ENCODE measurements at places on chromosomes 3 and 15. TPM values are rescaled to one million over a fixed set of nuclear protein-coding genes. Genes with fewer than 3 reads are reported as not detected.

The COX17 gene
- total RNA-seq: 57.6 TPM

- no peaks in the 10 kb centered on the region for H3K27me3 ChIP-seq
- no peak overlapping the region for H3K4me3 ChIP-seq
- peak overlapping the region; percentile 40 for H3K27ac ChIP-seq
- DNase-seq: no peak
- H3K4me1 ChIP-seq: no peaks in the 10 kb centered on the region
- H3K36me3 ChIP-seq: peaks cover 87% of the 10 kb centered on the region
Measured at GRCh38 chr3:196063456-196063855, 18.4 kb downstream of the TFRC start.

The IQCF5 gene
- not detected for total RNA-seq

- peak overlapping the region; percentile 96 for H3K27ac ChIP-seq
- H3K36me3 ChIP-seq: no peaks in the 10 kb centered on the region
- H3K4me1 ChIP-seq: peaks cover 42% of the 10 kb centered on the region
- peak overlapping the region; percentile 70 for H3K4me3 ChIP-seq
- DNase-seq: peak; percentile 97
- H3K27me3 ChIP-seq: no peaks in the 10 kb centered on the region
Measured at GRCh38 chr15:33068511-33068990, 126.0 kb downstream of the FMN1 start.

GRCh38 chr3:71916747-71917369 lies 131.9 kb upstream of the PROK2 start:
- no peak overlapping the region for H3K27ac ChIP-seq
- no peak overlapping the region for H3K4me3 ChIP-seq
- DNase-seq: no peak
- H3K4me1 ChIP-seq: no peaks in the 10 kb centered on the region
- no peaks in the 10 kb centered on the region for H3K36me3 ChIP-seq

GRCh38 chr3:133106169-133106568 lies 68.0 kb downstream of the TMEM108 start:
- no peak overlapping the region for H3K4me3 ChIP-seq
- H3K4me1 ChIP-seq: no peaks in the 10 kb centered on the region
- no peak for DNase-seq

The IFT80 gene
- 59.4 TPM for total RNA-seq

The NOX5 gene
- total RNA-seq: 1.5 TPM

GRCh38 chr3:160205606-160206005 lies 19.6 kb upstream of the C3orf80 start:
- H3K27ac ChIP-seq: no peak overlapping the region
- H3K36me3 ChIP-seq: no peaks in the 10 kb centered on the region
- no peaks in the 10 kb centered on the region for H3K4me1 ChIP-seq
- H3K4me3 ChIP-seq: no peak overlapping the region
- no peak for DNase-seq
- H3K27me3 ChIP-seq: no peaks in the 10 kb centered on the region

- H3K4me1 ChIP-seq: no peaks in the 10 kb centered on the region
- no peak overlapping the region for H3K4me3 ChIP-seq
- no peaks in the 10 kb centered on the region for H3K36me3 ChIP-seq
- no peak for DNase-seq
- no peak overlapping the region for H3K27ac ChIP-seq
- no peaks in the 10 kb centered on the region for H3K27me3 ChIP-seq
Measured at GRCh38 chr3:135731546-135731945, 234.0 kb upstream of the PPP2R3A start.

GRCh38 chr15:42131826-42132806 lies 24.3 kb downstream of the PLA2G4F start:
- 0 out of 2 replicates have a peak, but pooled peaks cover 7% of the 10 kb centered on the region for H3K4me1 ChIP-seq
- DNase-seq: no peak

DNA sequence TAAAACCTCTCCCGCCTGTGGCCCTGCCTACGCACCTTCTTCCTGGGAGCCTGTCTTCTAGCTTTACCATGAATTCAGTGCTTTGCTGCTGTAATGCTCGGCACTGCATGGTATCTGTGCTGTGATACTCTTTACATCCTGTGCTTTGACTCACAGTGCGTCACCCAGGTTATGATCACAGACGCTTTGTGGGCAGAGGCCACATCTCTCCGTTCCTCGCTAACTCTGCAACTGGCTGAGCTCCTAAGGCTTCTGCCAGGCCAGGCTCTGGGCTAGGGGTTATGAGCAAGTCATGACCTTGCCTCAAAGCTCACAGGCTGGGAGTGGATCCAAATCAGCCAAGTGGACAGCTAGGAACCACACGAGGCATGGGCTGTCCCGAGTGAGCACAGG lies 23.2 kb downstream of the SPTBN5 start:
- no peak overlapping the region for H3K4me3 ChIP-seq
- no peaks in the 10 kb centered on the region for H3K27me3 ChIP-seq
- H3K4me1 ChIP-seq: no peaks in the 10 kb centered on the region
- no peak for DNase-seq

- no peaks in the 10 kb centered on the region for H3K36me3 ChIP-seq
- no peaks in the 10 kb centered on the region for H3K27me3 ChIP-seq
- H3K4me1 ChIP-seq: no peaks in the 10 kb centered on the region
- no peak overlapping the region for H3K4me3 ChIP-seq
- DNase-seq: no peak
Measured at GRCh38 chr3:117355566-117355965, 646.0 kb downstream of the TUSC7 start.

- H3K4me1 ChIP-seq: peaks cover 27% of the 10 kb centered on the region
- DNase-seq: peak; percentile 97
- H3K27ac ChIP-seq: peak overlapping the region; percentile 49
- no peaks in the 10 kb centered on the region for H3K27me3 ChIP-seq
Measured at GRCh38 chr3:194212845-194213331, 76.9 kb downstream of the HES1 start.

The ADIPOQ gene
- not detected for total RNA-seq

GRCh38 chr3:185935465-185936272 lies 2.1 kb downstream of the TRA2B start:
- H3K4me1 ChIP-seq: peaks cover 64% of the 10 kb centered on the region
- H3K27me3 ChIP-seq: no peaks in the 10 kb centered on the region
- peaks cover 50% of the 10 kb centered on the region for H3K36me3 ChIP-seq
- H3K4me3 ChIP-seq: peak overlapping the region; percentile 98
- peak overlapping the region; percentile 95 for H3K27ac ChIP-seq
- DNase-seq: no peak

- H3K4me1 ChIP-seq: no peaks in the 10 kb centered on the region
- no peaks in the 10 kb centered on the region for H3K36me3 ChIP-seq
- H3K27me3 ChIP-seq: no peaks in the 10 kb centered on the region
- H3K4me3 ChIP-seq: no peak overlapping the region
Measured at GRCh38 chr15:54839379-54839778, 357.4 kb downstream of the RSL24D1 start.

DNA sequence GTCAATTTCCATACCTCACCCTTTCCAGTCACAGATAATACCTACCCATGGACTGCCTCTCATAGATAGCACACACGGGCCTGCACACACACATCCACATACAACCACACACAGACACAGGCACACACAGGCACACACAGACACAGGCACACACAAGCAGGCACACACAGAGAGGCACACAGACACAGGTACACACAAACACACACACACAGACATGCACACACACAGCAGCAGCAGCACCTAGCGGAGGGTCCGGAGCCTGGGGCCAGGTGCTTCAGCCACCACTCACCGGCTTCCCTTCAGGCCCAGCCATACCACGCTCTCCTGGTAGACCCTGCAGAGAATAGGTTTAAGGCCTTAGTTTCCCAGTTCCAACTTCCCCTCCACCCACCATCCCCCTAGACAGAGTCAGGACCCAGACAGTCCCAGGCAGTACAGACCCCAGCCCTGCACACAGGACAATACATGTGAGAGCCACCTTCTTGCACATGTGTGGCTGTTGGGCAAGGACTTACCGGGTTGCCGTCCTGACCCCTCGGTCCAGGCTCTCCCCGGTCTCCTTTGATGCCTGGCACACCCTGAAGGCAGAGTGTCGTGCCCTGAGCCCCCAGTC lies 10.5 kb upstream of the UCN2 start:
- no peaks in the 10 kb centered on the region for H3K4me1 ChIP-seq
- no peak overlapping the region for H3K27ac ChIP-seq
- no peaks in the 10 kb centered on the region for H3K36me3 ChIP-seq
- no peak for DNase-seq

DNA sequence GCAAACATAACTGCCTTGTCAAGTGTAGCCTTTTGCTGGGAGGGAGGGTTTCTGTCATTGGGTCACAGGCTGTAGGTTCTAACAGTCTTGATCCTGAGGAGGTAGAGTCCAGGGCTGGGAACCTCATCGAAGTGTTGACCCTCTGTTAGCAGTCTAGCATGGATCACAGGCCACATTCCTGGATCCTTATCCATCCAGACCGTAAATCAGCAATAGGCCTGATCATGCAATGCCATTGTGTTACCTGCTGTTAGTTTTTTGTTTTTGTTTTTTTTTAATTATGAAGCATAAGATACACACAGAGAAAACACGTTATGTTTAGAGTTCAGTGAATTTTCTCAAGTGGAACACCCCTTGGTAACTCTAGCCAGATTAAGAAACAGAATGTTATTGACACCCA lies 282.0 kb upstream of the TPM1 start:
- H3K4me3 ChIP-seq: no peak overlapping the region
- H3K27me3 ChIP-seq: no peaks in the 10 kb centered on the region
- H3K36me3 ChIP-seq: no peaks in the 10 kb centered on the region
- no peak for DNase-seq

DNA sequence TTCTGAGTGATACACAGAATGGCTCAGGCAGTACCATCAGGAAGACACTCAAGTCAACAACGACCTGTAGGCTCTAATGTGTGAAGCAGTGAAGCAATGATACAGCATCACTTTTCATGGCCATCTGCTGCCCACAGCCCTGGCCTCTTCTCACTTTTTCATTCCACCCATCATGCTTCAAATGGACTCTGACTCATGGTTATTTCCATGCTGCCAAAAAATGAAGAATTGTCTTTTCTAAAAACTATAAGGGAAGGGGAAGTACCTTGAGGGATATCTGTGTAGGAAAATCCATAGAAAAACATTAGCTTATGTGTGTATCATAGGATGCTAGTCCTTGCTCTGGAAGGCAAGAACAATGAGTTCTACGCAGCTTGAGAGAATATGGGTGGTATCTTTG lies 11.5 kb downstream of the HGD start:
- H3K36me3 ChIP-seq: no peaks in the 10 kb centered on the region
- H3K4me1 ChIP-seq: no peaks in the 10 kb centered on the region
- H3K4me3 ChIP-seq: no peak overlapping the region
- no peak for DNase-seq

The RAB6B gene
- total RNA-seq: 0.52 TPM

DNA sequence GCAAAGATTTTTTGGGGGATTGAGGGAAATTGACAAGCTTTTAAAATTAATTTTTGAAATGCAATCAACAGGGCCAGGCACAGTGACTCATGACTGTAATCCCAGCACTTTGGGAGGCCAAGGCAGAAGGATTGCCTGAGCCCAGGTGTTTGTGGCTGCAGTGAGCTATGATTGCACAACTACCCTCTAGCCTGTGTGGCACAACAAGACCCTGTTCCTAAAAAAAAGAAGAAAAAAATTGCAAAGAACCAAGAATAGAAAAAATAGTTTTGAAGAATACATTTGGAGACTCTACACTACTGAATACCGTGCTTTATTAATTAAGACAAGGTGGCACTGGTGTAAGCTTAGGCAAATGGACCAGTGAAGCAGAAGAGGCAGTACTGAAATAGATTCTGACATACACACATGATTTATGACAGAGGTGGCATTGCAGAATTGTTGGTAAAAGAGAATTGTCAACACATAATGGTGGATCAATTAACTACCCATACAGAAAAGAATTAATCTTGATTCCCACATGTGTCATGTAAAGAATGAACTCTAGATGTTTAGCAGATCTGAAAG lies 443.3 kb upstream of the ATP11B start:
- no peak overlapping the region for H3K4me3 ChIP-seq
- no peaks in the 10 kb centered on the region for H3K36me3 ChIP-seq
- no peak for DNase-seq
- no peaks in the 10 kb centered on the region for H3K27me3 ChIP-seq

GRCh38 chr3:37308247-37308646 lies 133.9 kb upstream of the LRRFIP2 start:
- H3K36me3 ChIP-seq: peaks cover 4% of the 10 kb centered on the region
- no peak overlapping the region for H3K27ac ChIP-seq
- no peak overlapping the region for H3K4me3 ChIP-seq
- H3K27me3 ChIP-seq: no peaks in the 10 kb centered on the region
- DNase-seq: no peak

The XCR1 gene
- 0.18 TPM for total RNA-seq

- no peaks in the 10 kb centered on the region for H3K27me3 ChIP-seq
- H3K4me3 ChIP-seq: no peak overlapping the region
- H3K4me1 ChIP-seq: peaks cover 3% of the 10 kb centered on the region
- H3K36me3 ChIP-seq: 0 out of 2 replicates have a peak, but pooled peaks cover 4% of the 10 kb centered on the region
Measured at GRCh38 chr3:149615731-149616221, 42.0 kb downstream of the WWTR1 start.

DNA sequence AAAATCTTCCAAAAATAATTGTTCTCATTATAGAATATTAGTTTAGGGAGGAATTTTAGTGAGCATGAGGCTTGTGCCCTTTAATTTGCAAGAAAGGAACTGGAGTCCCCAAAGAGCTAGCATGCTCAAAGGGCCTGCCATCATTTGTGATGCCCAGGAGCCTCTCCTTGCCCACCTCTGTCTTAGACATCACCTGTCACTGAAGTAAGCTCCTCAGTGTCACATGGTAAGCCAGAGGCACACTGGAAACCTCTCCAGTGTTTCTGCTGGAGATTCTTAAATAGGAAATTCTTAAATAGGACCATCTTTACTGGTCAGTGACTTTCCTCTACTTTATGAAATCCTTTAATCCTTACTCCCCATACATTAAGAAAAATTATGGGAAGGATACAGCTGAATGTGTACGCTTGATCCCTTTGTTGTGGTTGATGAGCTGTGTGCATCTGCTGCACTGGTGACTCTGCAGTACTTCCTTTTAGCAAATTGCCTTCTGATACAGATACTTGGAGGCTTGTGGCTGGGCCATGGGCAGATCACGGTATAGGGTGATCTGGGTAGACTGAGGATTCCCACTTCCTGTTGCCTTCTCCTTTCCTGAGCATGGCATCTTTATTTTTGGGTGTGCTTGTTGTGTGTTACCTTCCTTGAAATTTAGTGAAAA lies 197.4 kb downstream of the KLHL25 start:
- DNase-seq: no peak
- no peak overlapping the region for H3K27ac ChIP-seq
- H3K36me3 ChIP-seq: no peaks in the 10 kb centered on the region
- no peaks in the 10 kb centered on the region for H3K27me3 ChIP-seq

DNA sequence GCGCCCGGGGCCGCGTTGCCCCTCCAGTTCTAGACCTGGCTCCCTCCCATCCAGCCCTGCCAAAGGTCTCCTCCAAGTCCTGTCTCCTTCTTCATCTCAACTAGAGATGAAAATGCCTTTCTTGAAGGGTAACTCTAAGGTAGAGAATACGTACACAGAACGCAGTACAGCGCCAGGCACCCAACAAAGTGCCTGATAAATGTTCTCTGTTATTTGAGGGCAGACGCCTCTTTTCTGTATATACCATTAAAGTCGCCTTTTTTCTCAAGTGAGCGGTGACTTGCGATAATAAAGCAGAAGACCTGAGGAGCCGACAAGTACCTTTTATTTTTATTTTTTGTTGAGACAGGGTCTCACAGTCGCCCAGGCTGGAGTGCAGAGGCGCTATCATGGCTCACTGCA lies 809 bp downstream of the CRTAP start:
- no peaks in the 10 kb centered on the region for H3K27me3 ChIP-seq
- H3K27ac ChIP-seq: peak overlapping the region; percentile 72
- DNase-seq: no peak
- H3K36me3 ChIP-seq: no peaks in the 10 kb centered on the region

The GOLGA8T gene
- total RNA-seq: not detected
